ENCODE measurements at places on chromosomes 6 and 20. TPM values are rescaled to one million over a fixed set of nuclear protein-coding genes. Genes with fewer than 3 reads are reported as not detected.
A peak's percentile ranks its signal among the peaks of the same experiment; 100 is the strongest.

DNA sequence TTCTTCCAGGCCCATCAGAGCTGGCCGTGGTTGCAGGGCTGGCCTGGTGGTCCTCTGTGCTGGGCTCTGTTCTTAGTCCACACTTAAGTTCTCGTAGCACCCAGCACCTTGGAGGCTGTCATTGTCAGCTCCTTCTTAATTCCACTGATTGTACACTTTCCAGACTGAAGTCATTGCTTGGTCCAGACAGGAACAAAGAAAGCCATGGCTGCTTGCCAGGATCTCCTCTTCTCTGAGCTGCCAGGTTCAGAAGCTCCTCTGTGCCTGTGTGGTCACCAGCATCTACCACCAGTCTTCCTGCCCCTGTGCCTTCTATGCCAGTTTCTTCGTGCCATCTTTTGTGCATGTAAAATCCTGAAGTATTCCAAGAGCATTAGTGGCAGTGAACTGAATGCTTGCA, 39.5 kb upstream of the PCMTD2 start:
- peak; percentile 92 for DNase-seq

PKIB gene
- total RNA-seq, result not detected

GRCh38 chr20:63135411-63135810, 80.5 kb downstream of the YTHDF1 start:
- DNase-seq, result no peak

DNA sequence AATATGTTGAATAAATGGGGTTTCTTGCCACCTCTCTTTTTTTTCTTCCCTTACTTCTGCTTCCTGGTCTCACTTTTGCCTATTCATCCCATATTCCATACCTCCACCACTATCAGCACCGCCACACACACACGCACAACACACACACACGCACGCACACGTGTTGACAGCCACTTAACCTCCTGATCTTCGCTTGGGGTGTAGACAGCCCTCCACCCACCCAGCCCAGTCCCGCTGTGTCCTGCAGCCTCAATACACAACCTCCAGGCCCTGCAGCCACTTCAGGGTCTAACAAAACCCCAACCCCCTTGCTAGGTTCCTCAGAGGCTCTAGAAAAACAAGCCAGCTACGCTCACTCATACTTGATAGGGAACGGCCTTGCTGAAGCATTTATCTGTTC, 72.3 kb downstream of the LINC00237 start:
- DNase-seq, result no peak

STK35 gene
- total RNA-seq, result 17.2 TPM
